ENCODE measurements at places on chromosomes 13 and 19.

DNA sequence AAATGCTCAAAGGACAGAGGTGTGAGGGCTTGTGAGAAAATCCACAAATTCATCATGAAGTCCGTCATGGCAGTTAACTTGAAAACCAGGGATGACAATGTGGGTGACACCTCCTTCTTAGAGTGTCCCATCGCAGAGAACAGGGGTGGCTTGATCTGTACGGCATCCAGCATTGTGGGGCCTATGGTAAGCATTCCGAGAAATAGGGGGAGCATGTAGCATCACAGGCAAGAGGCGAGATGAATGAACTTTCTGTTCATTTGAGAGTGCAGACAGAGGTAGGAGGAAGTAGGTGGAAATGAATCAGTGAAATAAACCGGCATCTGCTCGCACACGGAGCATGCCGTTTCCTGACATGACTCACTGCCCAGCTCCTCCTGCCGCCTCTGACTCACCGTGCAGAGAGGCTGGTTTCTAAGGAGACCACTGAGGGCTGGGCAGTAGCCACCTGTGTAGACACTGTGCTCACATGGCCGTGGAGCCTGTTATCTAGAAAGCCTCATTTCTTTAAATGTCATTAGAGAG, 339.0 kb downstream of the RFC3 start:
- peak; percentile 32 for DNase-seq

DNA sequence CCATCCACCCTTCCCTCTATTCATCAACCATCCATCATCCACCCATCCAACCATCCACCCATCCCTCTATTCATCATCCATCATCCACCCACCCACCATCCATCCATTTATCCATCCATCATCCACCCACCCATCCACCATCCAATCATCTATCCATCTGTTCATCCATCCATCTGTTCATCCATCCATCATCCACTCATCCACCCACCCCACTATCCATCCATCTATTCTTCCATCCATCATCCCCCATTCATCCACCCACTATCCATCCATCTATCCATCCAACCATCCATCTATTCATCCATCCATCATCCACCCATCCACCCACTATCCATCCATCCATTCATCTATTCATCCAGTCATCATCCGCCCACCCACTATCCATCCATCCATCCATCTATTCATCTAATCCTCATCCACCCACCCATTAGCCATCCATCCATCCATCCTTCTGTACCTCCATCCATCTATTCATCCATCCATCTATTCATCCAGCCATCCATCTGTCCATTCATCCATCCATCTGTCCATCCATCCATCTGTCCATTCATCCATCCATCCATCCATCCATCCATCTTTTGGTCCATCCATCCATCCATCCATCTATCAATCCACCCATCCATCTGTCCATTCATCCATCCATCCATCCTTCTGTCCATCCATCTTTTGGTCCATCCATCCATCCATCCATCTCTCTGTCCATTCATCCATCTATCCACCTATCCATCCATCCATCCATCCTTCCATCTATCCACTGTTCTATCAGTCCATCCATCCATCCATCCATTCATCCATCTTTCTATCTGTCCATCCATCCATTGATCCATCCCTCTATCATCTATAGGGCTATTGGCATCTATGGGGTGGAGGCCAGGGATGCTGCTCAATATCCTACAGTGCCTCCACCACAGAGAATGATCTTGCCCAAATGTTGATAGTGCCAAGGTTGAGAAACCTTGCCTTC, 47.5 kb downstream of the CPAMD8 start:
- DNase-seq: no peak

DNA sequence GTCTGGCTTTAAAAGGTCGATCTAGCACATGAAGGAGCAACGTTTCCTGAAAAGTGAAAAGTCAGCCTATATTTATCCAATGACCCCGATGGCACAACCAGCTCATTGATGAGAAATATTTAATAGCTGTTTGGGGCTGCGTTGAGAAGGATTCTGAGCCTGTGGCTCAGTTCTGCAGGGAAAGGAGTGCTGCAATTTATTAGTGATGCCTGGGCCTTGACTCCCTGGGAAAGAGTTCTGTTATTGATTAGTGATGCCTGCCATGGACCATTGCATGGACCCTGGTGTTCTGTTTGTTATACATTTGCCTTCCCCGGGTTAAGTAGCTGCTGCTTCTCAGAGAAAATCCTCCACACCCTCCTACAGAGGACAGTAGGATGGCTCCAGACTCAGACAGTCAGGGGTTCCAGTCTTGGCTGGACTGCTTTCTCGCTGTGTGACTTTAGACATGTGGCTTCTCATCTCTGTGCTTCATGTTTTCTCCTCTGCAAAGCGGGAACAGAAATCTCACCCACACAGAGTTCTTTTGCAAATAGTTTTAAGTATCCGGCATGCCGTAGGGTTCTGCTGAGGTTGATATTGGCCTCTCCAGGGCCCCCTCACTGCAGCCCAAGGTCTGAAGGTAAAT, 17.7 kb upstream of the PTPRS start:
- no peak for DNase-seq

DNA sequence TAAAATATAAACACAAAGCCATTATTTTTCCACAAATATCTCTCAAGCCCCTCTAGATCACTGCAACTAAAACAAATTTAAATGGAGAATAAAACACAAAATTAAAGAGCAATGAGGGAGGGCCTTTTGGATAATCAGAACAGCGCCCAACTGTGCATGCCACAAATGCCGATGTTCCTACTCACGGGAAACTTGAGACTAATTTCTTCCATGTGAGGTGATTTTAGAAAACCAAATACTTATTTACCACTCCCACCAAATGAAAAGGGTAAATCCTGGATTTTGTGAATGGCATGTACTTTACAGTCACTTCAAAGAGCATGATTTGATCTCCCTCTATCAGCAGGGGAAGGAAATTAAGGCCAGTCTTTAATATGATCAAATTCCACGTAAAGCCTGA, 74.8 kb downstream of the SLC7A1 start:
- DNase-seq: no peak

- no peak for DNase-seq
These were observed 11.5 kb upstream of the CLASRP start for GRCh38 chr19:45027371-45027770.

GRCh38 chr13:101977475-101977874, 424.4 kb downstream of the FGF14 start:
- DNase-seq: no peak

- no peak for DNase-seq
These were observed 51.1 kb downstream of the LMO7 start for GRCh38 chr13:75687150-75687763.

DNA sequence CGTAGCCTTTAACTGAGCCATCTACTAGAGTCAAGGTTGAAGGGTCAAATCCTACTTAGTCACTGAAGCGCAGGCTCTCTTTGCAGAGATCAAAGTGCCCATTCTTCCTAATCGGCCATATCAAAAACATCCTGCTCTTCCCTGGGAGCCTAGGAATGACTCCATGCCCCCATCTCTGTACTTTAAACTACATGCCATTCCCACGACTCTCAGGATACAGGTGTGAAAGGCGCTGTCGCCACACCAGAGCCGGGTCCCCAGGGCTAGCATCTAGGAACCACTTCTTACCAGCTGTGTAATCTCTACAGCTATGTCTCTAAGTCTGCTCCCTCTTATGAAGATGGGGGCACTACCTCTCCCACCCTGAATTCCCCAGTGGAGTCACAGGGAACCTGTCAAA, 22.3 kb downstream of the IRS2 start:
- DNase-seq: no peak

DNA sequence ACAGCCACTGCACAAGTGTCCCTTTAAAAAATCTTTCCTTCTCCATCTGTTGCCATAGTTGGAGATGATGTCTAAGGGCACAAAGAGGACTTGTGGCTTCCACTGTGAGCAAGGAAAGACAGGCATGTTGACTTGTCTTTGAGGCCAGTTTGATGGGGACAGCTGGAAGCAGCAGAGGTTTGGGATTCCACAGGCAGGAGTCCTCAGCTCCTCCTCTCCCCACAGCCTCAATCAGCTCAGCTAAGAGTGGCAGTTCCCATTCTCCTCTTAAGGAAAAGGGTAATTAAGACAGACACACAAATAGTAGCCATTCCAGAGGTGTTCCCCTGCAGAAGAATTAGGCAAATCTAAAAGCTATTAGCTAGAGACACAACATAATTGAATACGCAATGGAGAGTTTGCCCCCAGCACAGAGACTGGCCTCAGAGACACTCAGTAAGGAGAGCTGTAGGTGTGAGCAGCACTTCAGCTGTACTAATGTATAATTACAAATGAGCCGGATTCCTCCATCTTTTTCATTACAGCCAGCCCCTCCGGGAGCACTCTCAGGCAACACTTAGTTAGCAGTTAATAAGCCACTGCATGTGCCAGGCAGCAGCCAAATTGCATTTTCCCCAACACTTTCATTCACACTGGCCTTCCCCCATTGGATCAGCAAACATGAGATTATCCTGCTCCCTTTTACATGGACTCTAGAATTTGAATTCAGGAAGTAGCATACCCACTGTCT, 434.0 kb downstream of the FOXO1 start:
- DNase-seq: no peak

DNA sequence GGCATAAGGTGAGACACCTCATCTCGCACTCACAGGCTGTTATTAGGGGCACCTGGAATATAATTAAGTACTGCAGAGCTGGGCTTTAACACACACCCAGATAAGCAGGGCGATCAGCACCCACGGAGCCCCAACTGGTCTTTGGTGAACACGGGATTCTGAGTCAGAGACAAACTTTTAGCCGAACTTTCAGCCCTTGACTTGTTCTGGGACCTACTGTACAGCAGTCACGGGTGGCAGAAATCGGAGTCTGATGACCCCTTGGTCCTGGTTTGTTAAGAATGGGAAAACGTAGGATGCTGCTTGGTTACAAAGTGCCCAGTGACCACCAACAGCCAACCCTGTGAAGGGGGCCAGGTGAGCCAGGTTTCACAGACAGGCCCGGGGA, 9.0 kb downstream of the SH3GL1 start:
- DNase-seq: no peak

GRCh38 chr13:80716610-80717081, 375.7 kb upstream of the SPRY2 start:
- DNase-seq: no peak

DNA sequence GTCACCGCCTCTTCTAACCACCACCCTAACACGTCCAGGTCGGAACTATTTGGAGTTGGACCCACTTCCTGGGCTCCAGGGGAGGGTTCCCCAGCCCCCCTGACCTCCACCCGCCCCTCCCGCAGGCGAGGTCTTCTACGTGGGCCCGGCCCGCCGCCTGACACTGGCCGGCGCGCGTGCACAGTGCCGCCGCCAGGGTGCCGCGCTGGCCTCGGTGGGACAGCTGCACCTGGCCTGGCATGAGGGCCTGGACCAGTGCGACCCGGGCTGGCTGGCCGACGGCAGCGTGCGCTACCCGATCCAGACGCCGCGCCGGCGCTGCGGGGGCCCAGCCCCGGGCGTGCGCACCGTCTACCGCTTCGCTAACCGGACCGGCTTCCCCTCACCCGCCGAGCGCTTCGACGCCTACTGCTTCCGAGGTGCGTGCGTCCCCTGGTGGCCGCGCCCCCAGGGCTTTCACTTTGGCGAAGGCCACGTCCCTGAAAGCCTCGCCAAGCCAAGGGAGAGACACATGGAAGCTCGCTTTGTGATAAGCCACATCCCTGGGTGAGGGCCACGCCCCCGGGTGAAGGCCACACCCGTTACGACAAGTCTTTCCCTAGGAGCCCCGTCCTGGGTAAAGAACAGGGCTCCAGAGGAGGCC, 13.2 kb downstream of the NCAN start:
- DNase-seq: peak; percentile 73

GRCh38 chr19:40331052-40331451, 17.1 kb downstream of the C19orf47 start:
- no peak for DNase-seq

DNA sequence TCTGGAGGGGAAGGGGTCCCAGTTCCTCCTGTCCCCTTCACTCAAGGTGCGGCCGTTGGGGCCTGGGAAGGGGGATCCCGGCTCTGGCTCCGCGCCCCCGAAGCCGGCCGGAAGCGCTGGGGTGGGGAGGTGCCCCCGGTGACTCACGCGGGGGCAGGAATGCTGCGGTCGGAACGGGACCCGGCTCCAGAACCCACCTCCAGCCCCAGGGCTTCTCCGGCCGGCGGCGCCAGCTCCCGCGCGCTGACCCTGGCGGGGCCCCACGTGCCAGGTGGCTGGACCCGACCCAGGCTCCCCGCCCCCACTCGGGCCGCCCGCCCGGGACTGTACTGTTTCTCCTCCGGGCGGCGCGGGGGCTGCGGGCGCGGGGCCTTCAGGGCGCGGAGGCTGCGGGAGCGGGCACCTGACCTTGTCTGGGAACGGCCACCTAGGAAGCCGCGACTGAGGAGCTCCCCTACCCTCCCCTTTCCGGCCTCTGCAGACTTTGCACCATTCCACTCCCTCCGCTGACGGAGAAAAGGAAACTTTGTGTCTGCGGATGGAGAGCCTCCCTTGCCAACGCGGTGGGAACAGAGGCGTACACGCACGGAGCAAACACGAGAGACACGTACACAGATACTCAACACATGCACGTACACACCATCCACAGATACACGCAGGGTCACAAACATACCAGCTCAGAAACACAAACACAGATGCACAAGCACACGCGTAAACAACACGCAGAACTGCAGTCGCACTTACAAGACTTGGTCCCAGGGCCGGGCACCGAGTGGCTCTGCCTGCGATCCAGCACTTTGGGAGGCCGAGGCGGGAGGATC, 7.2 kb downstream of the AXL start:
- peak; percentile 37 for DNase-seq

- peak; percentile 48 for DNase-seq
These were observed 4.2 kb upstream of the MADCAM1 start for GRCh38 chr19:492091-492531.

- DNase-seq: no peak
These were observed 72.3 kb upstream of the UQCRFS1 start for GRCh38 chr19:29285187-29285687.

DNA sequence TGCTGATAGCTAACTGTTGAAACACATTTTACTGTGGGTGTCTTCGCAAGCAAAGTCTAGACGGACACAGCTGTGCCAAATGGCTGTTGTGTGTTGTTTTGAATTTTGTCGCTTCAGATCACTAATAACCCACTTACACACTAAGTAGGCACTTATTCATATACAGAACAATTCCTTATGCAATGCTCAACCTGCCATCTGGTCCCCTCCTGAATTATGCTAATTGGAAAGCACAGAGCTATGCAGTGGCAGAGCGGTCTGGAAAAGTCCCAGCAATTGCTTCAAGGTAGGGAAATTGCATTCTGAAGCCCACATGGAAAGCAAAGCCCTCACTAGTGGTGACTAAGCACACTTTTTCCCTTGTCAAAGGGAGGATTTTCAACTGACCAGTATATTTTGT, 69.9 kb downstream of the C13orf42 start:
- DNase-seq: no peak

GRCh38 chr13:62088165-62088564, 672.5 kb upstream of the PCDH20 start:
- no peak for DNase-seq

DNA sequence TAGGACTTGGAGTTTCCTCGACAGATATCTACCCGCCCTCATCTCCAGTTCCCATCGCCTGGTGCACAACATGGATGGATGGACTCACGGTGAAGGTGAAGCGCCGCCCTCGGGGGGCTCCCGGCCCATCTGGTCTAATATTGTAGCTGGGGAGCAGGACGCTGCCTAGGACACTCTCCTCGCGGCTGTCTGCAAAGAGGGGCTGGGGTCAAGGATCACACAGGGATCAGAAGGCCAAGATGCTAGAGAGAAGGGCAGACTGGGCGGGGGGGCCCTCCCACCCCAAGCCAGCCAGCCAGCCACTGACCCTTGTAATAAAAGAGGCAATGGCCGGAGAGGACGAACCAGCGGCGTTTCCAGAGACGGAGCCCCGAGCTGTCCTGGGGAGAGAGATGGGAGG, 7.1 kb downstream of the PLEKHA4 start:
- DNase-seq: no peak

Data from activated CD4-positive, CD25-positive, alpha-beta regulatory T cell treated with anti-CD3 and anti-CD28 coated beads, Interleukin-2, amount 50 U/mL, for 72 hours (primary cell).